ENCODE measurements at places on chromosomes 5 and 9.

GRCh38 chr5:116404792-116405191 is 169.8 kb downstream of the SEMA6A start:
- DNase-seq: no peak

DNA sequence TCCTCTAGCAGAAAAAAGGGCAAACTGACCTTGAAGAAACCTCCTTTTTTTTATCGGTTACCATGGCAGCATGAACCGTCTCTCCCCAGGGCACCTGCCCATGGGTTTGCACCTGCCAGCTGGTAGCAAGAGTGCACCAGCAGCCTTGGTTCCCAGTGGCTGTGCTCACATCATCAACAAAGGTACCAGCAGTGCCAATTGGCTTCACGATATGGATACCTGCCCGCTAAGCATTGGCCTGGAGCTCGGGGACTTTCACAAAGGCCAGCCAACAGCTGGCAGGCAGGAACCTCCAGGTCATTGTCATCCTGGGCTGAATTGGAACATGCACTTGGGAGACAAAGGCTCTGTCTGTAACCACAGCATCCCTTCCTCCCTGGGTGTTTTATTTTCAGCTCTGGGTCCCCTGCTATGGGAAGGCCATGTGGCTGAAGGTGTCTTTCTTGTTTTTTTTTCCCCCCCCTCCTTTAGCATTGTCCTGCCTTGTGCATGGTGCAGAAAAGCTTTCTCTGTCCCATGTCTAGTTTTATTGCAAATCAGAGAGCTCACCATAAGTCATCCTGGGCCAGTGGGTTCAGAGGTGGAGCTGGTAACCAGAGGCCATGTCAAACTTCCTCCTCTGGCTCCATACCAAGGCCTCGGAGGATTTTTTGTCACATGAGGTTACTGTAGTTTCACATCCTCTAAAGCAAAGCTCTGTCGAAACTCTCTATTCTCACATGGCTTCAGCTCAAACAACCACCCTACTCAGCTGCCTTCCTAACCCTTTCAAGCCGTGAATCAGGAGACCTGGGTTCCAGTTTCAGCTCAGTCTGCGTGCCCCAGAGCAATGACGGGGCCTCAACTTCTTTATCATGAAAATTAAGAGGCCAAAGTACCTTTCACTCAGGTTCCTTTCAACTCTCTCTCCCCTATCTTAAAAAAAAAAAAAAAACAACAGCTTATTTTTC is 145.5 kb upstream of the MAP3K1 start:
- peak; percentile 64 for DNase-seq

DNA sequence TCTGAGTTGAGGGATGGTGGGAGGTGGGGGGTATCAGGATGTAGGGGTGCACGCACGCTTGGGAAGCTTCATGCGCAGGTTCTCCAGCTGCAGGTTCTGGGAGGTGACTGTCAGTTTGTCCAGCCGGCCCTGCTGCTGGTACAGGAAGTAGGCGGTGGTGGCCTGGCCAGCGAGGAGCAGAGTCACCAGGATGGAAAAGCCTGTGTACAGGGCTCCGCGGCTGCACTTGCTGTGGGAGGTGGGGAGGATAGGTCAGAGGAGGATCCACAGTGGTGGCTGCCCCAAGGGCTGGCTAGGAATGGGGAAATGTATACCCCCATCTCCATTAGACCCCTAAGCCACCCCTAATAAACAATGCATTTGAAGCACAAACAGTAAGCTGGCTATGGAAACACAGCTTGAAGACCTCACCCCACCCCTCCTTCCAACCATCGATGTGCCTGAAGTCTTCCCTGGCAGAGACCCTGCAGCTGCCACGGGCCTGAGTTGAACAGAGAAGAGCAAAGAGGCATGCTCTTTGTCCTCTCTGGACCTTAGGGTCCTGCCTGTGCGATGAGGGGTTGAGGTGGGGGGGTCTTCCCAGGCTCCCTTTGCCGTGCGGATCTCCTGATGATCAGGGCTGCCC is 5.5 kb downstream of the CD74 start:
- no peak for DNase-seq

DNA sequence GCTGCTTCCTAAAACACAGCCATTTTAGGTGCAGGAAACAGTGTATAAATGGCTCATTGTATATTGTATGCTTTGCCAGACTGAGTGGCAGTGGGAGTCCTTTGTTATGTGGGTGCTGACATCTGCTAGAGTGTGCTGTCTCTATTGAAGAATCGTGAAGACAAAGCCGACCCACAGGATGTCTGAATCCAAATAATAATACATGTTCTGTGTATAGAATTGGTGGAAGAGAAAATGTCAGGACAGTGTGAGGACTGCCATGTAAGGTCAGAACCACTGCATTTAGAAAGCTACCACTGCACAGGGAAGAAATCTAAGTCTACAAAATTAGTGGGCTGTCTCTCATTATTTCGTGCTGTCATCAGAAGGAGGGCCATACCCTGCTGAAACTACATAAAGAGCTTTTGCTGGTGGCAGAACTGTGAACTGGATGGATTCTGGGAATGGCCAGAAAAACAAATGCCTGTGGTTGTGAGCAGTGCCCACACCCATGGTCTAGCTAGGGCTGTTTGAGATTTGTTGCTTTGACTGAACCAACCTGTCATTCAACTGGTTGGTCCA is 2.5 kb downstream of the IL7R start:
- no peak for DNase-seq
